ENCODE measurements at places on chromosomes 5 and 9.

DNA sequence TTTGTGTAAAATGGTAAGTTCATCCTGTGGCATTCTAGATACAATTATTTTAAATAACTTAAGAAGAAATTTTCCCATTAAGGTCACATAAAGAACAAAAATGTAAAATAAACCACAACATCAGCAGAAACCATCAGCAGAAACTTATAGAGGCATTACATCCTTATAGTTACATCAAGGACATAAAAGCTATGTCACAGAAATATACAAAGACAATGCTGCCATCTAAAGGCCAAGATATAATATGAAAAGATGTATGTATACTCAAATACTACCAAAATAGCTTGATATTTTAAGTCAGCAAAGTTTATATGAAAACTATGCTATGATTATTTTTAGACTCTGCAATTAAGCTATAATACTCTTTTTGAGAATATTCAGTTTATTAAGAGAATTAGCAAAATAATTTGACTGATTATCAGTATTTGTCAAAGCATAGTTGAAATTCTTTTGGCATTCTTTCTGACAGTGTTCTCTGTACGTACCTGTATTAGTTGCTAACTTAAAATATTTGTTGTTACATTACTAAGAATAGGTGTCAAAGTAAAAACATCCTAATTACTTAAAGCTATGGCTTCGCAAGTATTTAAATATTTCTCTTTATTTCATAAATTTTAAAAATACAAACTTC lies 36.2 kb downstream of the FBXL17 start:
- no peaks in the 10 kb centered on the region for H3K36me3 ChIP-seq
- H3K27ac ChIP-seq: no peak overlapping the region
- no peaks in the 10 kb centered on the region for H3K4me1 ChIP-seq
- no peaks in the 10 kb centered on the region for H3K27me3 ChIP-seq
- DNase-seq: peak; percentile 72

DNA sequence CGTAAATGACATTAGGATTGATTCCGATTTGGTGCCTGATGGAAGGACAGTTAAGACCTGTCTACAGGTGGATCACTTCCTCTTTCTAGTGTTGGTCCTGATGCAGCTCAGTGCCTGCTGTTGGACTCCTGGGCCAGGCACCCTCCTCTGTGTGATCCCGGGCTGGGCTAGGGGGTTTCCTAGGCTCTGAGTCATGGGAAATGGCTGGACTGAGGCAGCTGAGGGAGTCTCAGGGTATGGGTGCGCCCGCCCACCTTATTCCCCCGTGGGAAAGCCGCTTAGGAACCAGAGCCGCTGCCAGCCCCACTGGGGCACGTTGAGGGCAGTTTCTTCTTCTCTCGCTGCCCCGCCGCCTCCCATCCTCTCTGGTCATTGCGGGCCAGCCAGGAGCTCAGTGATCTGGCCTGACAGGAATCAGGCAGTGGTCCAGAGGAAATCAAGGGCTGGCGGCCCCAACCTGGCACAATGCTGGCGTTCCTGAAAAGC lies 12.9 kb downstream of the TCF7 start:
- peaks cover 4% of the 10 kb centered on the region for H3K4me1 ChIP-seq
- no peaks in the 10 kb centered on the region for H3K27me3 ChIP-seq
- H3K4me3 ChIP-seq: no peak overlapping the region

- H3K27ac ChIP-seq: no peak overlapping the region
- DNase-seq: no peak
- no peak overlapping the region for H3K4me3 ChIP-seq
- H3K27me3 ChIP-seq: no peaks in the 10 kb centered on the region
- no peaks in the 10 kb centered on the region for H3K36me3 ChIP-seq
- no peaks in the 10 kb centered on the region for H3K4me1 ChIP-seq
These were observed 1325.0 kb upstream of the DMAC1 start for GRCh38 chr9:9124616-9125015.

DNA sequence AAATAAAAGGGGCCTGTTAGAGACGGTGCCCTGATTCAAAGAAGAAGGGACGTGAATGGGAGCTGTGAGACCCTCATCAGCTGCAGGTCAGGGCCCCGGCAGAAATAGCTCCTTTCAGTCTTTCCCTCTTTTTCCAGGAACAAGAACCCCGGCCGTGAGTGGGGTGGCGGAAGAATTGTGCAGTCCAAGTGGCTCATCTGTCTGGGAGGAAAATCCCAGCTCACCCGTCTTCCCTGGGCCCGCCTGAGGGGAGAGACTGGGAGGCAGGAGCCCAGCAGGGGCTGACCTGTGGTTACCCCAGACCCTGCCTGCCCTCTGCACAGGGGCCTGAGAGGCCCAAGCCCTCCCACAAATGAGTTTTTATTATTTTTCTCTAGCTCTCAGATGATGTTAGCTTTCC lies 24.8 kb upstream of the CSF1R start:
- no peaks in the 10 kb centered on the region for H3K27me3 ChIP-seq
- no peak overlapping the region for H3K4me3 ChIP-seq
- H3K4me1 ChIP-seq: no peaks in the 10 kb centered on the region
- H3K27ac ChIP-seq: no peak overlapping the region

- H3K27me3 ChIP-seq: no peaks in the 10 kb centered on the region
- H3K4me3 ChIP-seq: no peak overlapping the region
- H3K4me1 ChIP-seq: no peaks in the 10 kb centered on the region
- no peak overlapping the region for H3K27ac ChIP-seq
- no peaks in the 10 kb centered on the region for H3K36me3 ChIP-seq
These were observed 175.1 kb downstream of the HCN1 start for GRCh38 chr5:45521067-45521466.

- H3K27ac ChIP-seq: no peak overlapping the region
- no peaks in the 10 kb centered on the region for H3K27me3 ChIP-seq
- H3K4me1 ChIP-seq: no peaks in the 10 kb centered on the region
- H3K36me3 ChIP-seq: no peaks in the 10 kb centered on the region
These were observed 457.0 kb upstream of the KLF4 start for GRCh38 chr9:107946364-107947141.

DNA sequence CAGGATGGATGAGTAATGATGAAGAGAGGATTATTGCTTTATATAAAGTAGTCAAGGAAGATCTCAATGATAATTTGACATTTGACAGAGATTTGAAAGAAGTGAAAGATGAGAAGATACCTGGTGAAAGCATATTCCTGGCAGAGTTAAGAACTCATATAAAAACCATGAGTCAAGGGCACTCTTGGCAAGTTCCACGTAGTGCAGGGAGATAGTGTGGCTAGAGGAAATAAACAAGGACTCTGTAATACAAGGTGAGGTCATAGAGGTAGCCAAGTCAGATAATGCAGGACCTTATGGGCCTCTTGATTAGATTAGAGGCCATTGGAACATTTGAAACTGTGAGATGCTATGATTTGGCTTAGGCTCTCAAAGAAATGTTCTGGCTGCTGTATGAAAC lies 72.3 kb downstream of the HCN1 start:
- H3K4me1 ChIP-seq: no peaks in the 10 kb centered on the region
- H3K4me3 ChIP-seq: no peak overlapping the region
- no peaks in the 10 kb centered on the region for H3K27me3 ChIP-seq
- no peak for DNase-seq
- no peak overlapping the region for H3K27ac ChIP-seq

DNA sequence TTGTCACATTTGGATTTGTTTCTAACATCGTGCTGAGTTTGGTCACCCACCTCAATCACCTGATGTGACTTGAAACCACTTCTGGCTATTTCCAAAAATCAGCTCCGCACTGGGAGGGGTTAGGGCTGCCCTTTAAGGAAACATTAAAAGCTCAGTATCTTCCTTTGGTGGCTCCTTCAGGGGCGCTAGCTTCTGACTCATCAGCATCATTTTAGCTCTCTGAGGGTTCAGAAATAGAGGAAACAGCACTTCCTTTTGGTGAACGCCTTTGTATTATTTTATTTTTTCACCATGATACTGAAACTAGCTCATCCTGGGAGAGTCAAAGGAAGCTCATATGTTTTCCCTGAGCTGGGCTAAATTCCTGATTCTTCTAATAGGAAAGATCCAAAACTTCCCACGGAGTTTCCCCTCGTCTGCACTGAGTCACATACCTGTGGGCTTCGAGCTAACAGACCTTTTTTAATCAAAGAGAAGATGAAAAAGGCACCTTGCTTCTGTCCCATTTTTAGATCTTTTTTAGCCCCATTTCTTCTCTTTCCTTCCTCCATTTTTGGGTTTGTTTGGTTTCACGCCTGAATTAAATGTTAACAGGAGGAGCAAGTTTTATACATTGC lies 48.2 kb downstream of the ROPN1L start:
- H3K27ac ChIP-seq: no peak overlapping the region
- no peak overlapping the region for H3K4me3 ChIP-seq
- H3K4me1 ChIP-seq: peaks cover 3% of the 10 kb centered on the region
- H3K36me3 ChIP-seq: no peaks in the 10 kb centered on the region
- DNase-seq: no peak

DNA sequence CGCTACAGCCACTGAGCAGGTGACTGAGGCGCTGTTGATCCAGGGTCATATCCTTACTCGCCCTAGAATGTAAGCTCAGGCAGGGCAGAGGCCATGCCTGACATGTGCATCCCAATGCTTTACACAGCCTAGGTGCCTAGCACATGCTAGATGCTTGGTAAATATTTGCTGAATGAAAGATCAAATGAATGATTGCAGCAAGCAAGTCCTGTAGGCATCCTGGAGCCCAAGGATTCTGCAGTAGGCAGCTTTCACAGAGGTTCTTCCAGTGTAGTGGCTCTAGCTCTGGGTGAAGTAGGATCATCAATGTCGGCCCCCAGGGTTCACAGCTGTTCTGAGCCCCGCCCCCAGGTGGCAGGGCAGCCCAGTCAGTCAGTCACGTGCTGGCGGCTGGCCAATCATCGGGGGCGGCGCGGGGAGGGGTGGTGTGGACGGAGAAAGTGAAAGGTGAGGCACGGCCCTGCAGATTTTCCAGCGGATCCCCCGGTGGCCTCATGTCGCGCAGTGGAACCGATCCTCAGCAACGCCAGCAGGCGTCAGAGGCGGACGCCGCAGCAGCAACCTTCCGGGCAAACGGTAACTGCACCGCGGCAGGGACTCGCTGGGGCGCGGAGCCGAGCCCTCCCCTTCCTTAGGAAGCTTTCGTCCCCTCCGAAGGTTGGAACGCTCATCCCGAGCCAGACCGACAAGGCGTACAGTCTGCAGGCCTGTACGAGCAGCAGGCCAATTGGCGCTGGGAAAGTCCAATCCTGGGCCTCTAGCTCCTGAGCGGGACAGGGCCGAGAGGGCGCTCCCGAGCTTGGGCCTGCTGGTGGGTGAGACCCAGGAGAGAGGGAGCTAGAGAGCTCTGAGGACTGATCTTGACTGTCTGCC lies at the start of gene GALT:
GALT (plus strand) TSS at position 465 of the 873 bp plus-strand sequence; CDS start at position 495, 30 bp downstream.
- peaks cover 10% of the 10 kb centered on the region for H3K4me1 ChIP-seq
- DNase-seq: peak; percentile 97
- peak within 1 kb of the TSS; percentile 87 for H3K4me3 ChIP-seq
- no peaks in the 10 kb centered on the region for H3K27me3 ChIP-seq
- peak within 1 kb of the TSS; percentile 88 for H3K27ac ChIP-seq
- H3K36me3 ChIP-seq: peaks cover 18% of the 10 kb centered on the region

- H3K27me3 ChIP-seq: no peaks in the 10 kb centered on the region
- H3K4me1 ChIP-seq: no peaks in the 10 kb centered on the region
- H3K4me3 ChIP-seq: no peak overlapping the region
- no peak overlapping the region for H3K27ac ChIP-seq
- H3K36me3 ChIP-seq: no peaks in the 10 kb centered on the region
These were observed 217.0 kb downstream of the FBXL7 start for GRCh38 chr5:15717001-15717400.

DNA sequence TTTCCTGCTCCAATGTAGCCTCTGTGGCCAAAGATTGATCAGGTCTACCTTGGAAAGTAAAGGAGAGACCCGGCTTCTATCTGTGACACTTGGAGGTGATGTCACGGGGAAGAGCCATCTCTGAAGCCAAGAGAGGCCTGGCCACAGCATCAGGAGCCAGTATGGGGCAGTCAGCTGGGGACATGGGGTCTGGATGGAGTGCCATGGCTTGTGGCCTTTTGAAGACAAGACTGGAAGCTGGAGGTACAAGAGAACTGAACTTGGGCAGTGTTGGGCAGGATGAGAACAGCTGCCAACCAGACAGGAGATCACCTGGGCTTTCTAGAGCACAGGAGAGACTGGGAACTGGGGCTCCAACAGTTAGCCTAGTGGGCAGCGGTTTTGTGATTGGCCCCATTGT lies 190.7 kb downstream of the TENT4A start:
- H3K4me1 ChIP-seq: peaks cover 4% of the 10 kb centered on the region
- no peaks in the 10 kb centered on the region for H3K36me3 ChIP-seq
- no peak overlapping the region for H3K4me3 ChIP-seq
- no peak overlapping the region for H3K27ac ChIP-seq

- no peaks in the 10 kb centered on the region for H3K36me3 ChIP-seq
- no peaks in the 10 kb centered on the region for H3K4me1 ChIP-seq
- no peak overlapping the region for H3K27ac ChIP-seq
- no peaks in the 10 kb centered on the region for H3K27me3 ChIP-seq
- no peak overlapping the region for H3K4me3 ChIP-seq
These were observed 514.1 kb upstream of the MEF2C start for GRCh38 chr5:89397096-89397495.

DNA sequence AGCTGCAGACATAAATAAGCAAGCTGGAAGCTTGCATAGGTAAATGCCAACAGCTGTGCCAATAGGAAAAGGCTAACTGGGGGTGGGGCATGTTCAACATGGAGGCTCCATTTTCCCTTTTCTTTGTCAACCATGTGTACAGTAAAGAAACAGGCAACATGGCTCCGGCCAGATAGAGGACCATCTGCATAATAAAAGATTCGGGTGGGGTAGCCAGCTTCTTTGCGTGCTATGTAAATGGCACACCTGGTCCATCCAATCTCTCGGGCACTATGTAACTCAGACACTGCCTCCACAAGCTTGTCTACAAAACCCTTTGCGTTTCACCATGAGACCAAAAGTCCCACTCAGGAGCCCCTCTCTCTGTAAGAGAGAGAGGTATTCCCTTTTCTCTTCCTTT lies 41.7 kb upstream of the DENND4C start:
- no peaks in the 10 kb centered on the region for H3K27me3 ChIP-seq
- H3K4me1 ChIP-seq: peaks cover 9% of the 10 kb centered on the region
- no peak overlapping the region for H3K4me3 ChIP-seq
- no peak overlapping the region for H3K27ac ChIP-seq
- H3K36me3 ChIP-seq: no peaks in the 10 kb centered on the region

- no peaks in the 10 kb centered on the region for H3K27me3 ChIP-seq
- DNase-seq: no peak
- peak overlapping the region; percentile 52 for H3K4me3 ChIP-seq
- peak overlapping the region; percentile 83 for H3K27ac ChIP-seq
- no peaks in the 10 kb centered on the region for H3K36me3 ChIP-seq
These were observed 907 bp upstream of the NR2F1 start for GRCh38 chr5:93582167-93582462.

- peak overlapping the region; percentile 51 for H3K27ac ChIP-seq
- no peak overlapping the region for H3K4me3 ChIP-seq
- H3K27me3 ChIP-seq: no peaks in the 10 kb centered on the region
- H3K4me1 ChIP-seq: no peaks in the 10 kb centered on the region
- no peaks in the 10 kb centered on the region for H3K36me3 ChIP-seq
These were observed 178.0 kb downstream of the ESM1 start for GRCh38 chr5:54807421-54807820.

- H3K27me3 ChIP-seq: no peaks in the 10 kb centered on the region
- no peak overlapping the region for H3K4me3 ChIP-seq
- no peaks in the 10 kb centered on the region for H3K36me3 ChIP-seq
- DNase-seq: no peak
These were observed 57.4 kb upstream of the ANGPTL2 start for GRCh38 chr9:127179633-127180441.

- peaks cover 46% of the 10 kb centered on the region for H3K4me1 ChIP-seq
- no peaks in the 10 kb centered on the region for H3K36me3 ChIP-seq
- H3K4me3 ChIP-seq: no peak overlapping the region
- no peak for DNase-seq
- peak overlapping the region; percentile 13 for H3K27ac ChIP-seq
- H3K27me3 ChIP-seq: no peaks in the 10 kb centered on the region
These were observed 40.8 kb upstream of the DAB2IP start for GRCh38 chr9:121610638-121610953.

GRCh38 chr9:135116881-135117280 lies 29.4 kb downstream of the OLFM1 start:
- H3K4me3 ChIP-seq: no peak overlapping the region
- H3K36me3 ChIP-seq: no peaks in the 10 kb centered on the region
- no peaks in the 10 kb centered on the region for H3K27me3 ChIP-seq
- H3K27ac ChIP-seq: no peak overlapping the region
- DNase-seq: no peak
- H3K4me1 ChIP-seq: no peaks in the 10 kb centered on the region
